ENCODE measurements at places on chromosomes 16 and 17. TPM values are rescaled to one million over a fixed set of nuclear protein-coding genes. Genes with fewer than 3 reads are reported as not detected.

- no peak for DNase-seq
Measured at GRCh38 chr16:2777903-2778629, 986 bp upstream of the ELOB start.

GRCh38 chr17:82302991-82303943 is 14.1 kb downstream of the CD7 start:
- no peak for DNase-seq

DNA sequence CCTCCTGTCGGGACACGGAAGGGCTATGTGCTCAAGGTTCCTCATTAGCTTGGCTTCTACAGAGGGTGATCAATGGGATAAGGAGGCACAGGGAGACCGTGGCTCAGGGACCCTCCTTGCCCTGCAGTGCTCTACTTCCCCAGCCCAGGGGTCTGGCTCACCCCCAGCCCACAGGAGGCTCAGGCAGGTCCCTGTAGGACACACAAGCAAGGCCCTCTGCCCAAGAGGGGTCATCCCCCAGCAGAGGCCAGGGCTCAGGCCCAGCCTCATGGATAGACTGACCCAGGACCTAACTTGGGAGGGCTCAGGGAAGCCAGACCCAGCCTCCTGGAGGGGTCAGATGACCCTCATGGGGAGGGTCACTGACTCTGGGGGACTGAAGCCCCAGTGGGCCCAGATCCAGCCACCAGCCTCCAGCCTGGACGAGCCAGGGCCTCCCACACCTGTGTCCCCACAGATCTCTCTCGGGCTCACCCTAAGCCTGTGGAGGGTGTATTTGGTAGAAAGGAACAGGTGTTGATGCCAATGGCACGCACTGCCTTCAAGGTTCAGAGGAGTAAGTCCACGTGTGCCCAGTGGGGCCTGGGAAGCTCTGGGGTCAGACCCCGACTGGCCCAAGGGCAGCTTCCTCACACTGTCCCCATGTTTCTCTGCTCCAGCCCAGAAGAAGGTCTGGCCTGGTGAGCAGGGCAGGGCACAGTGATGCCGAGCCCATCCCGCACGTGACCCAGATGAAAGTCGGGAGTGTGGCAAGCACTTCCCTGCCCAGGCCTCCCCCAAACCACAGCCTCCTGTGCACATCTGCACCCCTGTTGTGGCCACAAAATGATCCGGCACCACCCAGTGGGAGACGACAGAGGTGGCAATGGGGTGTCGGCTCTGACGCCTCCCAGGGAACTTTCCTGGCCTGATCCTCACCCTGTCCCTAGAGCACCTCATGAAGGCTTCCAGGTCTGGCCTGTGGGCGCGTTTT is 10.9 kb upstream of the KRTAP17-1 start:
- DNase-seq = no peak

Gene MPV17L
- 0.66 TPM for total RNA-seq

DNA sequence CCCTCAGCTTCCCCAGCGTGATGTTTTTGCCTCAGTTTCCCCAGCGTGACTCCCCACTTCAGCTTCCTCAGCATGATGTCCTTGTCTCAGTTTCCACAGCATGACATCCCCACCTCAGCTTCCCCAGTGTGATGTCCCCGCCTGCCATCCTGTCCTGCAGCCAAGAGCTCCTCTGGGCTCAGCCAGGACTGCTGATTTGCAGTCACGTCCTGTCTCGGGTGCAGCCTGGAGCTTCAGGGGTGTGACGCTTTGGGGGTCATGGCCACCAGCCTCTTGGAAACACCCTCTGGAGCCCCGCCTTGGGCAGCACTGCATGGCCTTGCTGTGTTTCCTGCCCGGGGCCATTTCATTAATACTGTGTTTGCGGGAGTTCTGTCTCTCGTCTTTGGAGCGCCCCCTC is 16.5 kb upstream of the NUDT16L1 start:
- no peak for DNase-seq

Gene NOS2
- not detected for total RNA-seq

Gene CDRT15
- not detected for total RNA-seq

- DNase-seq = no peak
Measured at GRCh38 chr17:43935926-43936261, 6.4 kb downstream of the PPY start.

Measured in fibroblast of lung (primary cell).